ENCODE measurements at places on chromosomes 11 and 22.

GRCh38 chr22:19385221-19385906 lies 46.2 kb downstream of the HIRA start:
- DNase-seq: no peak
- H3K27me3 ChIP-seq: no peaks in the 10 kb centered on the region
- H3K4me1 ChIP-seq: no peaks in the 10 kb centered on the region
- H3K27ac ChIP-seq: no peak overlapping the region
- H3K36me3 ChIP-seq: no peaks in the 10 kb centered on the region
- no peak overlapping the region for H3K4me3 ChIP-seq

DNA sequence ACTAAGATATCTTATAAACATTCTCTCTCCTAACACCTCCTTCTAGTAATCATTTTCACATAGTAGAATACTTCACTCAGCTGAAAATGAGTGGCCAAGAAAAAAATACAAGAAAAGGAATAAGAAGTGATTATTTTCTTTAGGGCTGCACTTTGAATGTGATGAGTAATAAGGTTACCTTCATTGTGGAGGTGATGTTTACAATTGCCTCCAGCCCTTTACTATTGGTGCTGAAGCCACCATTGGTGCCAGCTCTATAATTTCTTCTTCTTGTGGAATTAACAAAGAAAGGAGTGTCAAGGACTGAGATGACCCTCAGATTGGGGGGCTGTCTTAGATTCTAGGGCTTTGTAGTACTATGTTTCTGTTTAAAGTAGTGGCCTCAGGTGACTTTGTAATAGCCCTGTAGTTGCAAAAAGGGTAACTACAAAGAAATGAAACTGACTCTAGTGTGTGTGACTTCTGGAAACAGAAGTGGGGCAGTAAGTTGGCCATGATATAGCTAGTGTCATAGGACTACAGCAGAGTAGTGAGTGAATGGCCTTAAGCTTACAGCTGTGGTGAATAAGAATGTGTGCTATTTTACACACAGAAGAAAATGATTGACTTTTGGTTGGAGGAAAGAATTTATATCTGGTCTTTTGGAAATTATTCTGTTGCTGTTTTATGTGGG lies 287.2 kb downstream of the TMEM135 start:
- no peaks in the 10 kb centered on the region for H3K36me3 ChIP-seq
- no peak overlapping the region for H3K4me3 ChIP-seq
- no peaks in the 10 kb centered on the region for H3K4me1 ChIP-seq
- no peak for DNase-seq
- H3K27ac ChIP-seq: no peak overlapping the region
- H3K27me3 ChIP-seq: no peaks in the 10 kb centered on the region

- H3K4me3 ChIP-seq: no peak overlapping the region
- H3K36me3 ChIP-seq: no peaks in the 10 kb centered on the region
- DNase-seq: no peak
Observed at GRCh38 chr11:60305906-60306619, 21.0 kb upstream of the MS4A6E start.

DNA sequence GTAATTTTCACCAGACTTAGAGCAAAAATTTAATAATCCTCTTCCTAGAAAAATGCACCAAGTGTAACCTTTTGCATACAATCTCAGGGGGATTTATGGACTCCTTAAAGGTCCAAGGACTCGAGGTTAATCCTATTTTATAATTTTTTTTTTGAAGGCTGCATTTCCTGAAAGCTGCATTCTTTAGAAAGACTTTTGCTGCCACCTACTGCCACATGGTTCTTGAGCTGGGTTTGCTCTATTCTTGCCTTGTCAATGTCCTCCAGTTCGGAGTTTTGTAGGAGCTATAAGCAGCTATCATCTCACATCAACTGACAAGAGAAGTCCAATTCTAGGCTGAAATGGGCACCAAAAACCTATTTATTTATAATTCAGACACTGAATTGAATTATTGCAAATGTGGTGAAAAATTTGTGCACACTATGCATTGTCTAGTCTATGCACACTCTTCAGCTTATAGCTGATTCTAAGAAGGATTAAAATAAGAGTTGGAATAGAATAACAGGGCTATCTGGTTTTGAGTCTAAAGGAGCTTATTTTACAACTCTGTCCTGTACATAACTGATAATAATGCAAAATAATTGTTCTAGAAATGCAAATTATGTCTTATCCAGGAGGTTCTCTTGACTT lies 31.3 kb downstream of the TRAF6 start:
- no peaks in the 10 kb centered on the region for H3K27me3 ChIP-seq
- no peak overlapping the region for H3K4me3 ChIP-seq
- H3K27ac ChIP-seq: no peak overlapping the region
- DNase-seq: peak; percentile 28
- no peaks in the 10 kb centered on the region for H3K4me1 ChIP-seq

- H3K4me3 ChIP-seq: no peak overlapping the region
- DNase-seq: no peak
- H3K27me3 ChIP-seq: no peaks in the 10 kb centered on the region
- H3K27ac ChIP-seq: no peak overlapping the region
- H3K4me1 ChIP-seq: no peaks in the 10 kb centered on the region
Observed at GRCh38 chr11:83172551-83172950, 15.6 kb downstream of the PCF11 start.

GRCh38 chr11:78727816-78728215 lies 153.2 kb upstream of the NARS2 start:
- DNase-seq: no peak
- H3K4me3 ChIP-seq: no peak overlapping the region
- no peaks in the 10 kb centered on the region for H3K4me1 ChIP-seq
- H3K27ac ChIP-seq: no peak overlapping the region
- H3K36me3 ChIP-seq: no peaks in the 10 kb centered on the region

DNA sequence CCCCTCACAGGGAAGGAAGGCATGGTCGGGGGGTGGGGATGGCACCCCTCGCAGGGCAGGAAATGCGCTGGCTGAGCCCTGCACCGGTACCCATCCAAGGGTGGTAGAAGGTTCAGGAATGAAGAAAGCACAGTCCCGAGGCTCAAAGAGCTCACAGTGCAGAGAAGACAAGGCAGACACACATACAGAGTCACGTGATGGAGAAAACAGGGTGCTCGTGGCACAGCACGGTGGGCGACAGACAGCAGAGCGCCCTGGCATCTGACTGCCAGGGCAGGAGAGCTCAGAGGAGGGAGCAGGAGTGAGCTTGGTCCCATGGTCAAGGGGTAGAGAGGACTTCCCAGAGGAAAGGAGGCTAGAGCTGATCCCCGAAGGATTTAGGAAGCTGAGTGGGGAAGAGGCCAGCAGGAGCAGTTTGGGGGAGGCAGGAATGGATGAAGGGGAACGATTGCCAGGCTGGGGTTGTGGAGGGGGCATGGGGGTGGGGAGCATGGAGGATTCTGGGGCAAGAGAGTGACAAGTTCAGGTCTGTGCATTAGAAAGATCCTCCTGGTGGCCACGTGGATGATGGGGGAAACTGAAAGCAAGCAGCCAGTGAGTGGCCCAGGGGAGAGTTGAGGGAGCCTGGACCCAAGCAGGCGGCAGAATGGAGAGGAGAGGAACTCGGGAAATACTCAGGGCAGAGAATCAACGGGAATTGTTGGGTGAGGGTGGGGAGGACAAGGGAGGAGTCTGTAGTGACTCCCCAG lies 43.9 kb downstream of the PDE2A start:
- no peak overlapping the region for H3K4me3 ChIP-seq
- no peaks in the 10 kb centered on the region for H3K27me3 ChIP-seq
- peak overlapping the region; percentile 44 for H3K27ac ChIP-seq
- no peaks in the 10 kb centered on the region for H3K4me1 ChIP-seq

- H3K4me3 ChIP-seq: no peak within 1 kb of the TSS
- no peaks in the 10 kb centered on the region for H3K27me3 ChIP-seq
- no peaks in the 10 kb centered on the region for H3K36me3 ChIP-seq
- no peaks in the 10 kb centered on the region for H3K4me1 ChIP-seq
- H3K27ac ChIP-seq: no peak within 1 kb of the TSS
- no peak for DNase-seq
Observed at GRCh38 chr22:25741692-25742626, at the start of gene MYO18B. TSS of gene MYO18B (plus strand) at chr22:25742188. CDS start at chr22:25761093, 18,905 bp downstream.

DNA sequence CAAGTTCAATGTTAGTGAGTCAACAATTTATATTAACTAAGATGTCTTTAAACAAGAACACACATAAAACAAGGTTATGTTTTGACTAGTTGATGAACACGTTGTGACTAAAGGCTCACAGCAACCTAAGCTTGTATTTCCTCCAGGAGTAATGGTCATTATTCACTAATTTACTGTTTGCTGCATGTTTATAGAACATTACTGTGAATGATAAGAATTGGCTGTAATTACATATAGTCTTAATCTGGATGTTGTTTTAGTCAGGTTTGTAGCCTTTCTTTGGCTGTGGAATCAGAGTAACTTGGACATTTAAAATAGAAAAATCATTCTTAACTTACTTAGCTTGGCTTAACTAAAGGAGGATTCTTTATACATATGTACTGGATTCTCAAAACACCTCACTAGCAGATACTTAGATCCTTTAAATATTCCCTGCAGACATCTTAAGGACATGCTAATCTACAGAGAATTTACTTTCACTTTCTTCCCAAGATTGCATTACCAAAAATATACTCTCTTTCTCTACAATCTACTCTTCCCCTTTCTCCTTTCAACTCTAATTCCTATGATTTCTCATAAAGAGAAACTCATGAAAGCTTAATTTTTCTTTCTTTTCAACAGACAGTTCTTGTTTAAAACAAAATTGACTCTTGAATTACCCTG lies 319.7 kb upstream of the CTSC start:
- no peak overlapping the region for H3K4me3 ChIP-seq
- no peaks in the 10 kb centered on the region for H3K27me3 ChIP-seq
- H3K36me3 ChIP-seq: no peaks in the 10 kb centered on the region
- DNase-seq: no peak

DNA sequence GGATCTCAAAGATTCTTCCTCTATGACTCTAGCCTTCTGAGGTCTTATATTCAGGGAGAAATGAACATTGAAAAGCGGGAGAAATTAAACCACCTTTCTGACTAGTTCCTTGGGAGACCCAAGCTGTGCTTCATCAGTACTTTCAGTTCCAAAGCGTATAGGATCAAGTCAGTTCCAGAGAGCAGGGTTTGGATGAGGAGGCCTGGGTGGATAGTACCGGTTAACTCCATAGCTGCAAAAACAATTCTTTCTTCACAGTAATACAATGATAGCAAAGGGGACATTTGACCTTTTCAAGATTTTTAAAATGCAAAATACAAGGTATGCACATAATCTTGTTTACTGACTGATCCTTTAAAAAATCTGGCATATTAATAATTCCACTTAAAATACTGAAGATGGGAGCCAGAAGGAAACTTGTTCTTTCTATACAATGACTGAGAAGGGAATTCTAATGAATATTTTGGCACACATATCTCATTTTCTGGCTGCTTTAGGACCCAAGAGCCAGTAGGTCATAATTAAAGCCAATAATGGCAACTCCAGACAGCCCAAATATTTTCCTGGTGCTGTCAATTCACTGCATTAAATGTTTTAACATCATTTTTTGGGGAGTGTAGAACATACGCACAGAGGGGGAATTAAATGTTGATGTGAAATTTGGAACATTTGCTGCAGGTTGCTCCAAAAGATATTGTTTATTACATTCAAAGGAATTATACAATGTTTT lies 16.0 kb downstream of the ADM start:
- no peak for DNase-seq
- H3K4me3 ChIP-seq: no peak overlapping the region
- H3K27me3 ChIP-seq: no peaks in the 10 kb centered on the region

DNA sequence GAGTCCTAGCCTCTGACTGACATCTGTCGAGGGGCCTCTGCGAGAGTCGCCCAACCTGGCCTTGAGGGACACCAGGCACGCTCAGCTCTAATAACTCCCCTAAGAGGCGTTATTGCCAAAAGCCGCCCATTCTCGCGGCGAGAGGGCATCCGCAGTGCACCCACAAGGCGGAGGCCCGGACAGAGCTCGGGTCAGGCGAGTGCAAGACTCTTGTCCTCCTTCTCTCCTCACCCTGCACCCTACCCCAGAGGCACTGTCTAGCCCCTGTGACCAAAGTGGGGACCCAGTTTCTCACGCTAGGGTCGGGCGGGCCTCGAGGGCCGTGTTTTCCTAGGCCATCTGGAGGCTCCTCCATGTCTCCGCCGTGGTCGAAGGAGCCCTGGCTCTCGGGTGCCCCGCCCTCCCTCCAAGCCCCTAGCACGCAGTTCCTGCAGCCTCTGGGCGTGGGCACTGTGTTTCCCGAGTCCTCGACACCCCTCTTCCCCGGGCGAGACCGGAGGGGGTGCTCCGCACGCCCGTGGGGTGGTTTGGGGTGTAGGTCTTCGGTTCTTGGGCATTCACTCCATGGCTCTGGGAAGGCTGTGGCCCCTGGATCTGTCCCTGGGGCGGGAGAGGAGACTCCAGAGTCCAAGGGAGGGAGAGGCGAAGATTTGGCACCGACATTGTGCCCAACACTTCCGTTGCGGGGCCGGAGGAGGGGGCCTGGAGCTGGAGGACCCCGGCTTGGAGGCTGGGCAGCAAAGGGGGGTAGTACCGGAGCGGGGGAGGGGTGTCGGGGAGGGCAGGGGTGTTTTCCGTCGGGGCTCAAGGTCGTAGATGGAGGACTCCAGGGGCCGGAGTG lies 1.0 kb downstream of the CHRM4 start:
- H3K4me3 ChIP-seq: no peak overlapping the region
- H3K27ac ChIP-seq: no peak overlapping the region
- H3K27me3 ChIP-seq: peaks cover 19% of the 10 kb centered on the region
- DNase-seq: no peak
- H3K4me1 ChIP-seq: no peaks in the 10 kb centered on the region
- no peaks in the 10 kb centered on the region for H3K36me3 ChIP-seq

DNA sequence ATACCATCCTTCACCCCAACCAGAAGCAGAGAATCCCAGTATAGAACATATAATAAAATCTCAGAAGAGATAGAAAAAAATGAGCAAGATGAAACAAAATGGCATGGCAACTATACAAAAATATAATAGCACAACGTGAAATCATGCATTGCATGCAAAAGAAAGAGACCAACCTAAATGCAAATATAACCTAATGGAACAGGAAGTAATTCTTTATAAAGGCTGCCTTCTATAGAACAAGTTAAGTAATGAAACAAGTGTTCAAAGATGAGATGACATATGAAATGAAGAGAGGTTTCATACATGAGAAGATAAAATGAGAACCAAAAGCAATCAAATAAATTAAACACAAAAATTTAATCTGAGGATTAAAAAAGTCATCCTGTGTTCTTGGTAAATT lies 18.5 kb upstream of the ARHGAP20 start:
- no peaks in the 10 kb centered on the region for H3K4me1 ChIP-seq
- no peak overlapping the region for H3K4me3 ChIP-seq
- no peak overlapping the region for H3K27ac ChIP-seq

DNA sequence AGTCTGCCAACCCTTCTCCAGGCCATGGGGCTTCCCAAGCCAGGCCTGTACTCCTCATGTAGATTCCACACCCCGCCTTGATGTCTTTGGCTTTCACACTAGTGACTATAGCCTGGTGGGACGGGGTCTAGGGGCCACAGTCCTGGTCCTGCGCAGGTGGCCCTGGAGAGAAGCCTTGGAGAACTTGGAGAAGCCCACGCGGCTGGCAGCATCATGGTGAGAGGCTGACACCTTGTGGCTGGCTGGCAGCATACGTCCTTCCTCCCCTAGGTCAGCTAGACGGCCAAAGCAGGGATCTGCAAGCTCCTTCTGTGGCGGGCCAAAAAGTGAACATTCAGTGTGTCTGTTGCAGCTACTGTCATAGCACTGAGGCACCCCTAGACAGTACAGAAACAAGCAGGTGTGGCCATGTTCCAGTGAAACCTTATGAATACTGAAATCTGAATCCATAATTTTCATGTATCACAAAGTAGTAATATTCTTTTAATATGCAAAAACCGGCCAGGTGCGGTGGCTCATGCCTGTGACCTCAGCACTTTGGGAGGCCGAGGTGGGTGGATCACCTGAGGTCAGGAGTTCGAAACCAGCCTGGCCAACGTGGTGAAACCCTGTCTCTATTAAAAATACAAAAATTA lies 42.0 kb downstream of the FAM83F start:
- H3K27ac ChIP-seq: no peak overlapping the region
- H3K4me3 ChIP-seq: no peak overlapping the region
- no peaks in the 10 kb centered on the region for H3K27me3 ChIP-seq
- H3K36me3 ChIP-seq: no peaks in the 10 kb centered on the region

Measured in uterus (tissue), 4 donors.